GM13977 (cell line): ENCODE measurements at places on chromosomes 16 and 17.

DNA sequence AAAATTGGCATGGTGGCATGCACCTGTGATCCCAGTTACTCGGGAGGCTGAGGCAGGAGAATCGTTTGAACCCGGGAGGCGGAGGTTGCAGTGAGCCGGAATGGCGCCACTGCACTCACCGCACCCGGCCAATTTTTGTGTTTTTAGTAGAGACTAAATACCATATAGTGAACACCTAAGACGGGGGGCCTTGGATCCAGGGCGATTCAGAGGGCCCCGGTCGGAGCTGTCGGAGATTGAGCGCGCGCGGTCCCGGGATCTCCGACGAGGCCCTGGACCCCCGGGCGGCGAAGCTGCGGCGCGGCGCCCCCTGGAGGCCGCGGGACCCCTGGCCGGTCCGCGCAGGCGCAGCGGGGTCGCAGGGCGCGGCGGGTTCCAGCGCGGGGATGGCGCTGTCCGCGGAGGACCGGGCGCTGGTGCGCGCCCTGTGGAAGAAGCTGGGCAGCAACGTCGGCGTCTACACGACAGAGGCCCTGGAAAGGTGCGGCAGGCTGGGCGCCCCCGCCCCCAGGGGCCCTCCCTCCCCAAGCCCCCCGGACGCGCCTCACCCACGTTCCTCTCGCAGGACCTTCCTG, at the start of gene HBQ1:
HBQ1 (plus strand) TSS at position 359 of the 575 bp plus-strand sequence; CDS start at position 387, 28 bp downstream.
- DNase-seq, result peak; percentile 78

- no peak for DNase-seq
Measured at GRCh38 chr17:73815474-73815873, 171.2 kb upstream of the SDK2 start.

DNA sequence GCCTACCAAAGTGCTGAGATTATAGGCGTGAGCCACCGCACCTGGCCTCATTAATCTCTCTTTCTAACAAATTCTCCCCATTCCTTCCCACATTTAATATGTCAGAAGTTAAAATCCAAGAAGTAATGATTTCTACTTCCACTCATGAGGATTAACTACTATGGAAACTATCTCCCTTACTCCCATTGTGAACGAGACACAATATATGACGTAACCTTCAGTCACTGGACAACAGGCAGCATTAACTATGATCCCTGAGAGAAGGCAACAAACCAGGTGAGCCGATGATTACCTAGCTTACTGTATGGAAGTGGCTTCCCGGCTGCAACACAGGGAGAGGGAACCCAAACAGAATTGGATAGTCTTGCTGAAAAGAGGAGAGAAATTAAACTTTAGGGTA, 20.0 kb downstream of the GLG1 start:
- no peak for DNase-seq

- no peak for DNase-seq
Measured at GRCh38 chr16:81582655-81583441, 138.2 kb downstream of the CMIP start.

GRCh38 chr17:73826872-73827228, 182.6 kb upstream of the SDK2 start:
- DNase-seq, result no peak

GRCh38 chr16:73549984-73550631, 502.2 kb upstream of the ZFHX3 start:
- DNase-seq, result no peak

DNA sequence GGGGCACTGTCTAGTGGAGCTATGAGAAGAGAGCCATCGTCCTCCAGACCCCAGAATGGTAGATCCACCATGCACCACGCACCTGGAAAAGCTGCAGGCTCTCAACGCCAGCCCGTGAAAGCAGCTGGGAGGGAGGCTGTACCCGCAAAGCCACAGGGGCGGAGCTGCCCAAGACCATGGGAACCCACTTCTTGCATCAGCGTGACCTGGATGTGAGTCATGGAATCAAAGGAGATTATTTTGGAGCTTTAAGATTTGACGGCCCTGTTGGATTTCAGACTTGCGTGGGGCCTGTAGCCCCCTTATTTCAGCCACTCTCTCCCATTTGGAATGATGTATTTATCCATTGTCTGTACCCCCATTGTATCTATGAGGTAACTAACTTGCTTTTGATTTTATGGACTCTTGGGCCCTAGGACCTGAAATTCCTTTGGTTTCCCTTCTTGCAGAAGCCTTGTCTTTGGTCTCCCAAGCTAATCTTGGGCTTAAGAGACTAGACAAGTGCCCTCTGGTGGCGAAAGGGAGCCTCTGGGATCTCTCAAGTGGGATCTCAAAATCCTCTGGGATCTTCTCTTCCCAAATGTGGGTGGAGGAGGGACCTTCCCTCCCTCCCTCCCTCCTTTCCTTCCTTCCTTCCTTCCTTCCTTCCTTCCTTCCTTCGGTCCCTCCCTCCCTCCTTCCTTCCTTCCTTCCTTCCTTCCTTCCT, 58.2 kb upstream of the HAPSTR1 start:
- no peak for DNase-seq

- no peak for DNase-seq
Measured at GRCh38 chr17:48181653-48182052, 74.1 kb downstream of the SNX11 start.

- DNase-seq, result peak; percentile 79
Measured at GRCh38 chr17:2215616-2216364, 87.8 kb downstream of the SMG6 start.

DNA sequence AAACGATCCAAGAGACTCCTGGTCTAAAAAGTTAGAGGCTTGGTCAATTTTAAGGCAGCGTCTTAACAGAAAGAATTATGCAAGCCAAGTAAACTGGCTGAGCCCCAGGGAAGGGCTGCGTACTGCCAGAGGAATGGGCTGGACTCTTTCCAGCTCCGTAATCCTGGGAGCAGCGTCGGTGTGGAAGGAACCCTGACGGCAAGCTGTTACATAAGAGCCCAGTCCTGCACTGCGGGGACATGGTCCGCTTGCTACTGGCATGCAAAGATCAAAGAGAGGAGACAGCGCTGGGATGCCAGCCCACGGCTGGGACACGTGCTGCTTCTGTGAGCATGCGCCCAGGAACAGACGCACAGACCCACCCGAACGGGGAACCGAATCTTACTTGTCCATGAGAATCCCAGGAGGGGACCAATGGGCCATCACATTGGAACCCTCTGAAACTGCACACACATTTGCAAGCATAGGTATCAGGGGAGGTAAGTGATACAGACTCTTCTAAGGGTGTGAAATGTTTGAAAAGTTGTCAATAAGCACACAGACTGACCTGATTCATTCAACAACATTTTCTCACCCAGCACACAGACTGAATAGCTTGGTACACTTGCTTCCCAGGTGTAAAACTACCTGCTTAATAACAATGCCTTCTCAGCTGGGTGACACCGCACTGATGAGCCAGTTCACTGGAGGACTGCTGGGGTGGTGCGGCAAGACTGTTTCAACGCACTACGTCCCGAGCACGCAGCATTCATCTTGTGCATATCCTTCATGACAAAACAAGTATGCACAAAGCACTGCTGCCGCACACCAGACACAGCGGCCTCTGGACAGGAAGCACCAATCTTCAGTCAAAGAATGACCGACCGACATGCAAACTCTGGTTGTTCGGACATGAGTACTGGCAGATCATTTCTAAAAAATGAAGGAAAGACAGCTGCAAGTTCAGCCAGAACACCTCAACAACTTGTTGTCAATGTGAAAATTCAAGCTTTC, 94.9 kb downstream of the ANKRD11 start:
- DNase-seq, result no peak

DNA sequence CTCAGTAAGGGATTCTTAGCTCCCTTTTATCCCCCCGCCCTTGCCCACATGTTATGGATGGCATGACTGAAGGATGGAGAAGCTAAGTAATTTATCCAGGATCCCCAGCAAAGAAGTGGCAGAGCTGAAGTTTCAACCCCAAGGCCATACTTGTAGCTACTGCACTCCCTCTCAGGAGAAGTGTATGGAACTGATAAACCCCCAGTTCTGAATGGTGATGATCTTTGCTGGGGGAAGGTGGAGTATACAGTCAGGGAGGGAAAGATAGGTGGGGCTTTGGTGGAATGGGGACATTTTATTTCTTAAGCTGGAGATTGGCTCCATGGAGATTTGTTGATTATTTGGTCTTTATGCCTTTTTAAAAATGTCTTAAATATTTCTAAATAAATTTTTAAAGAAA, 58.3 kb downstream of the TNRC6C start:
- DNase-seq, result no peak

GRCh38 chr16:81551821-81552304, 107.3 kb downstream of the CMIP start:
- DNase-seq, result no peak

DNA sequence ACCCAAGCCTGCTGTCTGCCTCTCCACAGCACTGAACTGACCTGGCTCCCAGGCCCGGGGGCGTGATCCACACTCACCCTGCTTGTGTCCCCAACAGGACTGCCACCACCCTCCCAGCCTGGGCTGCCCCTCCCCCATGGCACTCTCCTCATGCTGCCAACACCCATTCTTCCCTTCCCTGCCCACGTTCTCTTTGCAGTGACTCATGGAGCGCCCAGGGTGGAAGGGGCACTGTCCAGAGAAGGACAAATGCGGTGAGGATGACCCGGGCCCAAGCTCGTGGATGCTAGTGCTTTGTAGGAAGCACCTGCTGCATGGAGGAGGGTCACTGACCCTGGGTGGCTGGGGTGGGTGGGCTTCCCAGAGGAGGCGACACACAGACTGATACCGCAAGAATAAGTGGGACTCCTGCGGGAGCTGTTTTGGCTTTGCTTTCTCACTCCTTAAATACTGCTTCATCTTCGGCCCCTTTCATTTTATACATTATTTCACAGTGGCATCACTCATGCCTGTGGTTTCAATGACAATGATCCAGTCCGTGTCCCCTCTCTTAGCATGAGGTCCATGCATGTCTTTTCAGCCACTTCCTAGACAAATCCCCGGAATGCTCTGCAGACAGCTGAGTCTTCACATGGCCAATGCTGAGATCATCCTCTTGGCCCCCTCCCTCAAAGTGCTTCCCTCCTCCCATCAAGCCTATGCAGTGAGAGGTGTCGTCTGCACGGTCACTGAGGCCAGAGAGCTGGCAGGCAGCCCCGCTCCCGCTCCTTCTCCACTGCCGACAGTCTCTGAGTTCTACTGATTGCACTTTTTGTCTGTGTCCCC, 17.6 kb downstream of the CDK5R1 start:
- no peak for DNase-seq

GRCh38 chr16:23981429-23982399, 145.9 kb downstream of the PRKCB start:
- DNase-seq, result no peak

GRCh38 chr16:27253526-27253930, 15.0 kb downstream of the NSMCE1 start:
- no peak for DNase-seq

GRCh38 chr17:73566905-73567782, 77.1 kb downstream of the SDK2 start:
- no peak for DNase-seq

DNA sequence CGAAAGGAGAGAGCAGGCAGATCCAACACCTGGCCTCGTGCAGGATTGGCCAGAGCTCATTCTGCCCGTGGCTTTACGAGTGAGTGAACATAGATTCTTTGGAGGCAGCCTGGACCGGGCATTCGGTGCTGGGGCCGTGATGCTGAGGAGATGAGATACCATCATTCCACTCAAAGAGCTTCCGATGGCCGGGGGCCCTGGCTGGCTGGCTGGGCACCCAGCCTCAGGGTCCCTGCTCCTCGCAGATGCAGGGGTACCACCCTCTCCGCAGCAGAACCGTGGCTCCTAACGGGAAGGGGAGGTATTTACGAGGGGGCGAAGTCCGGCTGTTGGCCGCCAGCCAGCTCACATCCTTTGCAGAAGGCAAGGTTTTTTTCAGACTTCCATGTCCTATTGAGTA, 66.1 kb upstream of the FOXF1 start:
- no peak for DNase-seq

DNA sequence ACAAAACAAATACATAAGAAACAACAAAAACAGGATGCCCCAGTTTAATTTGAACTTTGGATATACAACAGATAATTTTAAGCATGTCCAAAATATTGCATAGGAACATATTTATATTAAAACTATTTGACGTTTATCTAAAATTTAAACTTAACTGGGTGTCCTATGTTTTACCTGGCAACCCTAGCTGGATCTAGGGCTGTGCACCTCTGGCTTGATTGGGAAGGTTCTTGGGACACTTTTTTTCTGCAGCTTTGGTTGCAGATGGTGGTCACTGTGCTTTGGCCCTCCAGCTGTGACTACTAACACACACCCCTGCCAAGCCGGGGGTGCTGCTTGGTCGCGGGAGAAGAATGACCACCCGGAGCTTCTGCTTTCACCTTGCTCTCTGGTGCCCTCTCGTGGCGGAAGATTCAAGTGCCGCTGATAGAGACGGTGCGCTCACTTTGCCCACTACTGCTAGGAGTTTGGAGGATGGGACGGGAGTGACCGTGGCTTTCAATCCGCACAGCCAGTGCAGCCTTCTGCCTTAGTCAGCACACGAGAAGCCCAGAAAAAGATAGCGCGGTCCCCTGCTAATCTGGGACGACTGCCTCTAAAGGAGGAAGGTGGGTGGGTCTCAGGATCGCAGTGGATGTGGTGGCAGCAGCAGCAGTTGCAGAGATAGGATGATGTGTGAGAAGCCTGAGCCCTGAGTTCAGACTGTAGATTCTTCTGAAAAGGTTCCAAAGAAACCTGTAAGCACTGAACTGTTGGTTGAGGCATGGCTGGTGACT, 6.7 kb downstream of the SPACA3 start:
- DNase-seq, result peak; percentile 76

DNA sequence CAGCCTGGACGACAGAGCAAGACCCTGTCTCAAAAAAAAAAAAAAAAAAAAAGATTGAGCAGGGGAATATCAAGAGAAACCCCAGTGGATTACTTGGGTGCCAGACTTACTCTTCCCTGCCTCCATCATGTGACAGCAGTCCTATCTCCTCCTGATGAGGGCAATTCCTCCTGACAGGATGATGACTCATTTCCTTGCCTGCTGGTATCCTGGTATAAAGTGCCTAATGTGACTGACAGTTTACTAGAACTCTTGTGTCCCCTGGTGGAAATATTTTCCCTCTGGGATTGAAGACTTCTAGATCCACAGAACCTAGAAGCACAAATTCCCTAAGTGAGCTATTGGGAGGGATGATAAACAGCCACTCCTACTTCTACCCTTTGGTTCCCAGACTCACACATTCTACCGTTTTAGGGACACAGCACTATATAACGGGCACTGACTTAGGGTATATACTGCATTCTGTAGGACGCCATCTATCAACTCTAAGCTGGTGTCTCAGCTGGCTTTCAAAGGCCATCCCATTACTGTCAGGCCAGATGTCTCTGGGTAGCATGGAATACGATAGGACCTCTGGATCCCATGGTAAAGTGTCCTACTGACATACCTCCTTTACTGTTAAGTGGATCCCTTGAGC, 114.6 kb upstream of the MED13 start:
- DNase-seq, result no peak
